ENCODE measurements at places on chromosomes 3 and 15. TPM values are rescaled to one million over a fixed set of nuclear protein-coding genes. Genes with fewer than 3 reads are reported as not detected.

Gene SOX2
- 264 TPM for total RNA-seq

- no peak for DNase-seq
These were observed 537.7 kb downstream of the MCTP2 start for GRCh38 chr15:94769089-94769488.

- DNase-seq = no peak
These were observed 24.7 kb upstream of the ZNF639 start for GRCh38 chr3:179297971-179298725.

DNA sequence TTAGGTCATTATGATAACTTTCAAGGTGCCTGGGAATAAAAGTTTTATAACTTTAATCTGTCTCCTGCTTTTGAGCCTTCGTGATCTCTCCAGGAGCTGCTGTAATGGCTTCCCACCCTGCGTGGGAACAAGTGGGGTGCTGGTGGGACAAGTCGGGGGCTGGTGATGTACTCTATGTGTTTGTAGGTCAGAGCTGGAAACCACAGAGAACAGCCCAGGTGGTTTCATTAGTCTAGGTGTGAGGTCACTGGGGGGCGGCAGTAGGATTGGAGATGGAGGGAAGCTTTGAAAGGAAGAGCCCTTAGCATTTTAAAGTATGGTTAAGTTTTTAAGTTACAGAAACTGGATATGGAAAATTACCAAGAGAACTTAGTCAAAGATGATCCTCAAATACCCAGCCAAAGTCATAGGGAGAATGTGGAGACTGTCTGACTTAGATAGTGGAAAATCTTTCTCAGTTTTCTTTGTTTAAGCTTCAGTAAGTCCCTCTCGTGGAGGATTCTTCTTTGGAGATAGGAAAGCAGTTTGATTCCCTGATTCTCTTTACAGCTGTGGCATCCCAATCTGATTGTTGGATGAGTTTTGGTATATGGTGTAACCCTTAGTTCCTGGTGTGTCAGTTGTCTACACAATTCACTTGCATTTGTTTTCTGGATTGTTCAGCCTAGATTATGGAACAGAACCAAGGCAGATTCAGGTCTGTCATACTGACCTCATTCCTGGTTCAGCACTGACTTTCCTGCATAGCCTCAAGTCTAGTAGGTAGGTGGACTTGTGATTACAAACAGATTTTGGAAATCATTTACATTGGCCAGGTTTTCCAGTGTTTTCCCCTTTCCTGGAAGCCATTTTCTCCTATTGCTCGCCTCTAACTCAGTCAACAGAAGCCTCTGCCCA, 115.6 kb downstream of the FNDC3B start:
- no peak for DNase-seq

Gene PLSCR5
- not detected for total RNA-seq

Gene SAMMSON
- 0.04 TPM for total RNA-seq

GRCh38 chr3:184236033-184236410, 6.6 kb downstream of the VWA5B2 start:
- peak; percentile 67 for DNase-seq

GRCh38 chr3:172069478-172069877, 30.1 kb downstream of the FNDC3B start:
- DNase-seq = no peak

Gene FURIN
- 56.5 TPM for total RNA-seq

Gene SAMD7
- total RNA-seq = not detected

GRCh38 chr15:48089702-48090101, 31.1 kb upstream of the SLC24A5 start:
- no peak for DNase-seq

DNA sequence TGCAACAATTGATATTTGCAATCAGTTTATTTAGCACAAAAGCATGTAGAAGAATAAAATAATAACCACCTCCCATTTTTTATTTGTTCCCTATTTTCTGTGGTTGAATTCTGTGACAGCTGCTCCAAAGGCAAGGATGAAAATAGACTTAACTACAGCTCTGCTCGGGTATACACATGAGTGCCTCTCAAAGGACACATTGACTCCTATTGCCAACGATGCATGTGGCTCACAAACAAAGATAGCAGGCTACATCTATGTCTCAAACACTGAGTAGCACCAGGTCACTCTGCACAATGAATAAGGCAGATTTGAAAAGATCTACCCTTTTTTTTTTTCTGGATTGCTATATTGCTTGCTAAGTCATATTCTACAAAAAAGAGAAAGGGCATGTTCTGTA, 612.9 kb downstream of the ROBO1 start:
- no peak for DNase-seq

DNA sequence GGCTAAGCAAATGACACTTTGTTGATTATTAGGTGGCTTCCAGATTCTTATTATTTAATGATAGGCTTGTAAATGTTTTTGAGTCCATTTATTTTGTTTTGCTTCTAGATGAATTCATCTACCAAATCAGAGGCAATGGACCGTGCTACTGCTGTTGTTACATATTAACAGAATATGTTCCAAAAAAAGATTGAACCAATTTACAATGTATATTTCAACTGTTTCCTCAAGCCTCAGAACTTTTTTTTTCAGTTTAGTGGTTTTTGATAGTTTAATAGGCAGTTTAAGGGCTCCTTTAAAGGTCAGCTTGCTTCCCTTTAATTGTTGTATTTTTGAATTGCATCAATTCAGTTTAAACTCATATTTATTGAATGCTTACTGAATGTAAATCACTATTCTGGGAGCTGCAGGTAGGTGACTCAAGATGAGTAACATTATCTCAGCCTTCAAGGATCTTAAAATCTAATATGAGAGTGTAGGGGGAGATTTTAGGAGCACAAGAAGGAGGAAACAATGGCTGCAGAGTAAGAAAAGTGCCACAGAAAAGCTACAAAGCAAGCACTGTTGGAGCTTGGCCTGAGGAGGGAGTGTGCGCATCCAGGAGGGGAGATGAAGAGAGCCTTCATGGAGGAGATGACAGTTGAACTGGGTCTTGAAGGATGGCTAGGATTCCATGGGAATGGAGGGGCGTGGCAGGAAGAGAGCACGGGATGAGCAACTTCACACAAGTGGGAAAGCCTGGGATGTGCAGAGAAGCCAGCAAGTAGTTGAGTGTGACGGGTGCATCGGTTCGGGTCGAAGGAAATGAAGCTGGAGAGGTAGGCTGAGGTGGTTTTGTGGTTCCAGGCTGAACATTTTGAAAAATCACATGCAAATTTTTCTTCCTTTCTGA, 14.7 kb downstream of the MAP2K1 start:
- DNase-seq = peak; percentile 40

Gene FANCD2OS
- total RNA-seq = not detected

Gene REC114
- not detected for total RNA-seq

Gene ST3GAL6
- total RNA-seq = 6.6 TPM

- no peak for DNase-seq
These were observed 33.5 kb upstream of the TBC1D21 start for GRCh38 chr15:73839699-73840377.

- no peak for DNase-seq
These were observed 47.3 kb downstream of the ITGA11 start for GRCh38 chr15:68384451-68385239.

Gene CKMT1B
- 24.2 TPM for total RNA-seq

DNA sequence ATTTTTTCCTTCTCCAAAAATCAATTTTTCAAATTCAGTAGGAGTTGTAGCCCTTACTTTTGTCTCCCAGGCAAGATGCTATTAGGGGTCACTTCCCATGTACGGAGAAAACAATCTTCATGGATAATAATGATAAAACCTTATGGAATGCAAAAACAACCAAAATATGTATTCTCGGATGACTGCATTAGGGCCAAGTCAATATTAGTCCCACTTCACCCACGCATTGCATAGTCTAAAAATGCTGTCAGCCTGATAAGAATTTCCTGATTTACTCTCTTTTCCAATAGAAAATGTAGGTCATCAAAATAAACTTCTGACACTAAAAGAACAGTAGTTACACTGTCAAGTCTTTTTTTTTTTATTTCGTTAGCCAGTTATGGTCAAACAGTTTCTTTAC, 2.7 kb downstream of the VGLL3 start:
- DNase-seq = no peak

Gene GPR15
- total RNA-seq = not detected

DNA sequence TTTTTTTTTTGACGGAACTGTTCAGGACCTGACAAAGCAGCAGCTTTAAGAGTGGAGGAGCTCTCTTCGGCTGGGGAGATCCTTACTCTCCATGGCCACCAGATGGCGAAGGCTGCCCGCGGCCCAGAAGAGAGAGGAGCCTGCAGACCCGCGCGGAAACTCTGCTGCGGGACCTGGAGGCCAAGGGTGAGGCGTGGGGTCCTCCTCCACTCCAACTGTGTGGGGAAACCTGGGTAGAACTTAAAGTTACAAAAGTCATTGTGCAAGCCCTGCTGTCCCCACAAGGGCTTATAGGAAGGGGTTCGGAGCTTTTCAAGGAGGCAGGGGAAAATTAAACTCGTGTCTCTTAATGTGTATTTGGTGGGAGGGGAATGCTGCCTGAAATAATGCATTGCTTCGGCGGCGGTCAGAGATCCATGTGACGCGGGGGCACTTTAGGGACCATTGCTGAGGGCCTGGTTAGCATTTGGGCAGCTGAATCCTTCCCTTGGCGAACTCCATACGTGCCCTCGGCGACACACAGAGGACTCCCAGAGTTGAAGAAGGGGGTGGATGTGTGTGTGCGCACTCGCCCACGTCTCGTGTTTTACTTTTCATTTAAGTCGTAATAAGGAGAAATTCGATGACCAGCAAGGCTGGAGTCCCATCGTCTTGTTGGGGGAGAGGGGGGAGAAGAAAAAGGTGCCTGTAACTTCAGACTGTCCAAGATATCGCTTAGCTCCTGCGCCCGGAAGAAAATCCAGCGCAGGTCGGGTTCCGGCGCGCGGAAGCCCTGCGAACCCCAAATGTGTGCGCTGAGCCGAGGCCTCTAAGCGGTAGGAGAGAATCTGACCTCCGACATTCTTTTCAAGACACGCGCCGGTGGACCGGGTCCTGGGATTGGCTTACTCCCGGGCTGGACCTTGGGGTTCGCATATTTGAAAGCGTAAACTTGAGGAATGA, 9.7 kb downstream of the EOMES start:
- peak; percentile 88 for DNase-seq

Data from H7 (cell line).